ENCODE measurements at places on chromosomes 6 and 20.

- DNase-seq, result peak; percentile 86
These were observed 1274.9 kb upstream of the GJE1 start for GRCh38 chr6:140857739-140858380.

GRCh38 chr6:1296079-1296478, 15.8 kb upstream of the FOXQ1 start:
- DNase-seq, result no peak

GRCh38 chr6:113846577-113846976, 10.6 kb upstream of the MARCKS start:
- no peak for DNase-seq

GRCh38 chr20:57788936-57789613, 79.3 kb upstream of the PMEPA1 start:
- no peak for DNase-seq

DNA sequence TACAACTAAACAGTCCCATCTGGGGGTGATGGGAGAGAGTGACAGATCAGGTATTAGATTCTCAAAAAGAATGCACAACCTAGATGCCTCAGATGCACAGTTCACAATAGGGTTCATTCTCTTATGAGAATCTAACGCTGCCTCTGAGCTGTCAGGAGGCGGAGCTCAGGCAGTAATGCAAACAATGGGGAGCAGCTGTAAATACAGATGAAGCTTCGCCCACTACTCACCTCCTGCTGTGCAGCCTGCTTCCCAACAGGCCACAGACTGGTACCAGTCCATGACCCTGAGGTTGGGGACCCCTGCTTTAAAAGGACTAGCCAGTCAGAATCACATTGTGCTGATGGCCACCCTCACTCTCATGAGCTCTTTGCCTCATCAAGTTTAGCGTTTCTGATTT, 247.0 kb upstream of the KCNQ5 start:
- no peak for DNase-seq

DNA sequence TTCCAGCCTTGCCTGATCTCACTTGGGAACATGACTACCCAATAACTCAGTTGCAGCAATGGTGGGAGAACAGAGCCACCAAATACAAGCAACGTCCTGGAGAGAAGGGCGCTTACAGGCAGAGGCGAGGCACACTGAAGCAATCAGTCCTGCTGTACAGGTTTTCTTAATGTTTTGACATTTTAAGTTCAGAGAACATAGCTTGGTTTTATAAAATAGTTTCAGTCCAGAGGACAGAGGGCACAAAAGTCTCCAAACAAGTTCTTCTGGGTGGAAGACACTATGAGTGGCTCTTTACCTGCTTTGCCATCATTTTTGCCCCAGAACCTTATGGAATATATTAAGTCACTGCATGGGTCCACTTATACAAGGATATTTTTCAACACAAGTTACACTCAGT, 103.4 kb upstream of the KCNG1 start:
- DNase-seq, result no peak

DNA sequence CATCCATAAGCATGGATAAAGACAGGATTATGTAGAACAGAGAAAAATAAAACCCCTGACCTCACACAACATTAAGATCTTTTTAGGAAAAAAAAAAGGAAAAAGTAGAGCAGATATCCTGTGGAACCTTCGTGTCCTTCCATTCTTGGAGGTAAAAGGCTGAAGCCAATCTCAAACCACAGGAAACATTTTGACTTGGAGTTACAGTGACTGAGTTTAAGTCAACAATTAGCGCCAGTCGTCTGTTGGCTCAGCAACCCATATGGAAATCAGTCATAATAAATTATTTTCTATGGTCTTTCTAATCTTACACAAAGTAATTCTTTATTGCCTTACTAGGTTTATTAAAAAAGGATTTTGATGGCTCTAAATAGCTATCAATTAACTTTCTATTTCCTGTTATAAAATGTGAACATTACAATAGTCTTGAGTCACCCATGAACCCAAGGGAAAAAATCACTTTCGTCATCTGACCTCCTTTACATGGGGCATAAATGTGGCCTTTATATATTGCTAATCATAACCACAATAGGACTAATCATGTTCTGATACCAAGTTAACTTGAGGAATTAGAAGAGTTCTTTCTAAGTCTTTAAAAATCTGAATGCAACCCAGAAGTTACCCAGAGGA, 592.9 kb downstream of the TFAP2B start:
- DNase-seq, result no peak

GRCh38 chr6:56848105-56848504, 106.8 kb upstream of the BEND6 start:
- no peak for DNase-seq

DNA sequence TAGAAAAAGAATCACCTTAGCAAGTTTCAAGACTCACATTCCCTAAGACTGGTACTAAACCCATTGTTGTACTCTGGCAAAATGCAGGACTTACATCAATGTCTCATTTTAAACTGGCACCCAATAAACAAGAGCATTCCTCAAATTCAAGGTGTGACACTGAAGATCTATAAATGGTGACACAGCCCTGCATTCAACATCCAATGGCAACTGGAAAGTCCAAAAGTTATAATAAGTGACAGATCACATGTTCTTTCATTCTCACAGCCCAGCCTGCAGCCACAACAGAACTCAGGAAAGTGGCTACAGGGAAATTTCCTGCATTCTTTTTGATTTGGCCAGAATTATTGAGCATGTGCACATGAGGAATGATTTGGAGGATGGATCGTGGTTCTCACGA, 57.5 kb downstream of the MBOAT1 start:
- no peak for DNase-seq

DNA sequence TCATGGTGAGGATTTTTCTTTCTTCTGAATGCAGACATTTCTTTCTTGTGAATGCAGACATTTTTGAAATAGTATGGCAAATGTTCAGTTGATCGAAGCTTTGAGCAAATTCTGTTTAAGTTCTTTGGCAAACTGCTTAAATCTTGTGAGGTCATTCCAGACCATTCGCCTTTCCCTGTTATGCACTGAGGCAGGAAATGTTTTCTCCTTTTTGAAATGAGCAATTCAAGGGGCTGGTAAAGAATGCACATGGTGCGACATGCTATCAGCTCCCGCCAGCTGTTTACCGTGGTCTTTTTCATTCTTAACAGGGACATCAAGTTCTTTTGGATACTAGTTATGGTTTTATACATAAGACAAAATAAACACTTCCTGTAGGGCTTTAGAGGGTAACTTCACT, 112.0 kb upstream of the CCN2 start:
- DNase-seq, result no peak

- no peak for DNase-seq
These were observed 393.5 kb downstream of the NKAIN2 start for GRCh38 chr6:124197148-124197547.

GRCh38 chr6:158068893-158069799, 87.5 kb downstream of the SYNJ2 start:
- peak; percentile 73 for DNase-seq

GRCh38 chr6:106509420-106510089, 119.7 kb downstream of the RTN4IP1 start:
- DNase-seq, result no peak

DNA sequence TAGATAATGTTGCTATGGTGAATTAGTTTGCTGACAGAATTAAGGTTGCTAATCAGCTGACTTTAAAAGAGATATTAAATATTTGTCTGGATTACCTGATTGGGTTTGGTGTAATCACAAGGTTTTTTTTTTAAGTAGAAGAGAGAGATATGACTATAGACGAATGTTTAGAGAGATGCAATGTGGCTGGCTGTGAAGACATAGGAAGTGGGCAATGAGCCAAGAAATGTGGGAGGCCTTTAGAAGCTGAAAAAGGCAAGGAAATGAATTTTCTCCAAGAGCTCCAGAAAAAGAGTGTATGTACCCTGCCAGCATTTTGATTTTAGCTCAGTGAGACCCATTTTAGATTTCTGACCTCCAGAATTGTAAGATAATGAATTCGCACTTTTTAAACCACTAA, 598.3 kb downstream of the PKHD1 start:
- DNase-seq, result no peak

GRCh38 chr20:4412216-4412615, 309.5 kb upstream of the PRND start:
- no peak for DNase-seq

GRCh38 chr20:39571171-39571570, 609.0 kb downstream of the DHX35 start:
- no peak for DNase-seq

- DNase-seq, result no peak
These were observed 104.8 kb downstream of the AGPAT4 start for GRCh38 chr6:161169035-161169434.

DNA sequence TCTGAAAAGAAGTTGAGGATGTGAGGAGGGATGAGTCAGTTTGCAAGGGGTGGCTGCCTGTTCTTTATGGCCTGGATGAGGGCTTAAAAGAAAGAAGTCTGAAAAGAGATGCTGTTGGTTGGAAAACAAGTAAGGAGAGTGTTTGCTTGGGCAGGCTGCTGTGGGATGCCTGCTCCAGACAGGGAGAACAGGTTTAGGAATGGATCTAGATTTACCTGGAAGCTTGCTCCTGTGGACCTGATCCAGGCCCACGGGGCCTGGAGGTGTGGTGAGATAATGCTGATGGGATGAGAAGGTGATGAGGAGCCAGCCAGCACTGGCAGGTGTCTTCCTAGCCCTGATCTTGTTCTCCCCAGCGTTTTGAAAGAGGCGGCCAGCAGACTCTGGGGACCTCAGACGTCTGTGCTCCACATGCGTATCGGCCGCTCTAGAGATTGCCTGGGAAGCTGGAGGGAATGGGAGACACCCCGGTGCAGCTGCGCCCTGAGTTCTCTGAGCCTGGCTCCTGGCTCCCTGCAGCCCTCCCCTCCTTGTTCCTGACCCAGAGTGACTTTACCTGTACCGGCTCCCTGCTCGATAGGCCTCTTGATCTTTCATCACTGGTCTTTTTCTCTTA, 331.3 kb downstream of the ZFAND3 start:
- no peak for DNase-seq

DNA sequence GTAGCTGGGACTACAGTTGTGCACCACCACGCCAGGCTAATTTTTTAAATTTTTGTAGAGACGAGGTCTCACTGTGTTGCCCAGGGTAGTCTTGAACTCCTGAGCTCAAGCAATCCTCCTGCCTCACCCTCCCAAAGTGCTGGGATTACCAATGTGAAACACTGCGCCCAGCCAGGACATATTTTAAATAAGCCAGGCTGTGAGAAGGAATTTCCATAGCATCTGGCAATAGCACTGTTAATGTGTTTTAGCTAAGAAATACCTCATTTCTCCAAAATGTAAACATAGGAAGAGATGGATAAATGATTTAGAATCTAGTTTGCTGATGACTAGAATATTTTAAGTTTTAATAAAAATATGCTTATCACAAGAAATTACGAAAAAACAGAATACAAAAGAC, 27.0 kb upstream of the SLA2 start:
- no peak for DNase-seq

GRCh38 chr20:23125159-23125558, 39.0 kb upstream of the CD93 start:
- DNase-seq, result no peak

DNA sequence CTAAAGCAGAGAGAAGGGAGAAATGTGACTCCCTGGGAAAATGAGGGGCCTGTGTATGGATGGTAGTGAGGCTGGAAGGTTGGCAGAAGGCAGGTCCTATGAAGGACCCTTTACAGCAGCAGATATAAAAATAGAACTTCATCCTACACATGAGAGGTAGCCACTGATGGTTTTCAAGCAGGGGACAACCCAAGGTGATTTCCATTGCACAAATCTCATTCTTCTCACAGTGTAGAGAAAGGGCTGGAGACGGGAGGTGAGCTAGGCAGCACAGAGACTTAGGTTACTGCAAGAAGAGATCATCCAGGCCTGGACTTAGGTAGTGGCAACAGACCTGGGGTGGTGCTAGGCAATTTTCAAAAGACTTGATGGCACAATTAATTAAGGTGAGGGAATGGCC, 30.7 kb downstream of the TRAM2 start:
- no peak for DNase-seq
